ENCODE measurements at places on chromosomes 1 and 21. TPM values are rescaled to one million over a fixed set of nuclear protein-coding genes. Genes with fewer than 3 reads are reported as not detected.

GRCh38 chr1:202135221-202135721 is 9.3 kb downstream of the ARL8A start:
- peaks cover 1% of the 10 kb centered on the region for H3K4me1 ChIP-seq
- no peaks in the 10 kb centered on the region for H3K27me3 ChIP-seq
- H3K4me3 ChIP-seq = no peak overlapping the region
- H3K36me3 ChIP-seq = peaks cover 3% of the 10 kb centered on the region
- DNase-seq = peak; percentile 27

GRCh38 chr1:67029472-67029871 is 24.5 kb downstream of the SLC35D1 start:
- no peak overlapping the region for H3K4me3 ChIP-seq
- H3K27ac ChIP-seq = no peak overlapping the region
- no peak for DNase-seq
- H3K4me1 ChIP-seq = no peaks in the 10 kb centered on the region
- peaks cover 16% of the 10 kb centered on the region for H3K36me3 ChIP-seq

DNA sequence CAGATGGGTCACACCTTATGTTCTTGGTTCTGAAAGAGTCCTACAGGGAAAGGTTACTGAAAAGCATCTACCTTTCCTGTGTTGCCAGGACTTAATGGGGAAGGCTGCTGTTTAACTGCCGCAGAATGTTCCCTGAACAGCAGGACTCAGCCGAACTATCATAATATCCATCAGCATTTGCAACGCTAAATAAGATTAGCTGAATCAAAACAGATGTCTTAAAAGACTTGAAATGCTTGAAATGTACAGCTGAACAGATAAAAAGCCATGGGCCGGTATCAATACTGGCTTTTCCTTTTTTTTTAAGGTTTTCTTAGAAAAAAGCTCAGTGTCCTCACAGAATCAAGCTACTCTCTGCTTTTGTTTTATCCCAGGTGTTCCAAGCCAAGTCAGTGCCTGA is 19.7 kb upstream of the ATP13A2 start:
- H3K4me3 ChIP-seq = no peak overlapping the region
- no peaks in the 10 kb centered on the region for H3K4me1 ChIP-seq
- no peaks in the 10 kb centered on the region for H3K27me3 ChIP-seq
- no peak for DNase-seq
- no peak overlapping the region for H3K27ac ChIP-seq

DNA sequence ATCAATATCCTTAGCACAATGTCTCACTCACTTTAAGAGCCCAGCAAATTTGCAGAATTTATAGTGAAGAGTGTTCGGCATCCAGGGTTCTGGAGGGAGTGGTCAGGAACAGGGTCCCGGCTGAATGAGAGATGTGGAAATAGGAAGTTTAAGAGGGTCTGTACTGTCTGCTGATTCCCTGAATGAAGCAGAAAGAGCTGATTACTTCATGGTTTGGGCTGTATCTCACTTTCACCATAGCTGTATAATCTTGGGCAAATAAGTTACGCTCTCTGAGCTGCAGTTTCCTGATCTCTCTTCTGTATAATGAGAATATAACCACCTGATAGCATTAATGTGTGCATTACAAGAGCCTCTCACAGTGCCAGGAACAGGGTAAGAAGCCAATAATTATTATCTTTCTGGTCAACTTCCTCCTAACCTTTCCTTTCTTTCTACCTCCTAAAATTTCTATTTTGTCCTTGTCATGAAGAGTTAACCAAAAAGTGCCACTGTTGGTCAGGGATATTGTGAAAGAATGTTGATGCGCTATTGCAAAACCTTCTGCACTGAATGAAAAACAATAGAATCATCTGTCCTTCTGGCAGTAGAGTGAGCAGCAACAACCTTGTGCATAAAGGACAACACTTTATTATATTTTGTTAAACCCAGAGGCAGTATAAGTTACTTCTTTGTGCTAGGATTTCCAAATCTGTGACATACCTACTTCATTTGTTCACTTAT is 14.7 kb upstream of the PTGFR start:
- no peak for DNase-seq
- no peak overlapping the region for H3K27ac ChIP-seq
- no peaks in the 10 kb centered on the region for H3K36me3 ChIP-seq
- H3K27me3 ChIP-seq = peaks cover 4% of the 10 kb centered on the region
- no peak overlapping the region for H3K4me3 ChIP-seq

- no peak overlapping the region for H3K4me3 ChIP-seq
- no peak for DNase-seq
- H3K4me1 ChIP-seq = peaks cover 10% of the 10 kb centered on the region
- H3K27ac ChIP-seq = no peak overlapping the region
Measured at GRCh38 chr1:66315671-66316070, 218.3 kb upstream of the SGIP1 start.

The MYBPH gene
- total RNA-seq = not detected

Measured in progenitor cell of endocrine pancreas (in vitro differentiated cells).